ENCODE measurements at places on chromosomes 11 and 22.

DNA sequence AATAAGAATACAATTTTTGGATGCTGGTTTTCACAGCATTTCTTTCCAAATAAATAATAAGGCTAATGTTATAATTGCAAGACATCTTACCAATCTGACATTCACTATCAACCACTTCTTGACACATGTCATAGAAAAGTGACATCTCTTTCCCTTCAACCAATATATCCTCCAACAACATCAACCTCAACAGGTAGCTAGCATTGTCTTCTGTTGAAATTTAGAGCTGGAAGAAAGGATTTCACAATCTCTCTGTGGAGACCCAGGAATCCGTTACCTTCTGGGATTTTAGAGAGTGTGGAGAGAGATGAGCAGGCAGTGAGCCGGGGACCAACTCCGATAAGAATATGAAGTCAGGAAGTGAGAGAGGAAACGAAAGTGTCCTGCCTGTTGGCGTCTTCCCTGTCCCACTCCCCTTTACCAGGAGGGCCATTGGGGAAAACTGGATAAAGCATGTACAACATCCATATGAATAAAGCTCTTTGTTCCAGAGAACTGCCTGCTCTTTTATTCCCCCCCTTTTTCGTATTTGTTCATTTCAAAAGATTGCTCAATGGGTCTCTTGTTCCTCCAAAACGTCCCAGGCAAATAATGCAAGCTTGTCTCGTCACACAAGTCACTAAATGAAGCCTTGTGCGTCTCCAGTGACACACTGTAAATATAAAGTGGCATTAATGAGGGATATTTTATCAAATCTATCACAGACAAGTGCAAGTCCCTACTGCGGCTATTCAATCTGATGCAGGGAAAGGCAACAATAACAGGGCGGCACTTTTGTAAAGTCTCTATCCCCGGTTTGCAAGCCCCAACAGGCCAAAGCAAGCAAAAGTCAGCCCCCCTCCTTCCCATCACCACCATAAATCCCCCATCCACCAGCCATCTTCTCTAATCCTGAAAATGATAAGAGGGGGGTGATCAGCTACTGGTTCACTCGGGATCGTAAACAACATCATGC is 3.4 kb downstream of the CADM1 start:
- DNase-seq: no peak

DNA sequence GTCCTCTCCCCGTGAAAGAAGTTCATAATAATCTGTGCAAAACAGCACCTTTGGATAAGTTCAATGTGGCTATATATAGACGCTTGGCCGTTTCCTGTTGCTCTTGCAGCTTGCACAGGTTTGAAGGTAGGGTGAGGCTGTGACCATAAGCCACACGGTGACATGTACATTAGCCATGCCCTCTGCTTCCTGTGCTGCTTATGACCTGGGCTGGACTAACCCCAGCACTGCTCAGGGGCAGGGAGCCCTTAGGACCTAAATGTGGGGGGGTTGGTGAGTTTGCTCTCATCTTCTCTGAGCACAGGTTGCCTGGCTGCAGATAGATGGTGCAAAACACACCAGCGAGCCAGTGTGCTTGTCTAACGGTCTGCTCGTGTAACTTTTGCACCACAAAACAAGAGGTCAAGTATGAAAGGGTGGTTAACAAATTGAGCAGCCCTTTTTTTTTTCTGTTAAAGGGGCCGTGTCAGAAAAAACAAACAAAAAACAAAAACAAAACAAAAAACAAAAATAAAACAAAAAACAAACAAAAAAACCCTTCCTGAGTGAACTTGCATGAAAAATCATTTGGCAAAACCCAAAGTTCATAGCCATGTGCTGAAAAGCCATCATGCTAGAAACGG is 37.3 kb downstream of the FLI1 start:
- DNase-seq: no peak

- DNase-seq: no peak
Observed at GRCh38 chr11:92867913-92868619, 101.4 kb upstream of the MTNR1B start.

GRCh38 chr22:40955571-40955970 is 4.4 kb downstream of the RBX1 start:
- DNase-seq: no peak

DNA sequence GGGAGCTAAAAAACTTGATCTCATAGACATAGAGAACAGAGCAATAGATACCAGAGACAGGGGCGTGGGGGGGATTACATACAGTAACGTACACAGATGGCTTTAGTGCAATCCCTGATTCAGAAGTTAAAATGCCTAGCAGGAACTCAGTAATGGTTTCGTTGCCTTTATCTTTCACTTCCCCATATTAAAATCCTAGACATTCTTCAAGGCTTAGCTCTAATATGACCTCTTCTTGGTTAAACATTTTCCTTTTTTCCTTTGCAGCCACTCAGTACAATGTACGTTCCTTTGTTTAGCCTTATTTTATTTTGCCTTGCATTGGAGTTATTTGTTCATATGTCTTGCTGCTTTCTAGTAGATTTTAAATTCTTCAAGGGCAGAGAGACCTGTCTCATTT is 104.9 kb downstream of the C11orf87 start:
- no peak for DNase-seq

- DNase-seq: no peak
Observed at GRCh38 chr11:103995896-103996295, 40.5 kb upstream of the DDI1 start.

GRCh38 chr11:78715639-78716311 is 141.1 kb upstream of the NARS2 start:
- no peak for DNase-seq

- no peak for DNase-seq
Observed at GRCh38 chr11:121696177-121696871, 243.6 kb upstream of the SORL1-AS1 start.

DNA sequence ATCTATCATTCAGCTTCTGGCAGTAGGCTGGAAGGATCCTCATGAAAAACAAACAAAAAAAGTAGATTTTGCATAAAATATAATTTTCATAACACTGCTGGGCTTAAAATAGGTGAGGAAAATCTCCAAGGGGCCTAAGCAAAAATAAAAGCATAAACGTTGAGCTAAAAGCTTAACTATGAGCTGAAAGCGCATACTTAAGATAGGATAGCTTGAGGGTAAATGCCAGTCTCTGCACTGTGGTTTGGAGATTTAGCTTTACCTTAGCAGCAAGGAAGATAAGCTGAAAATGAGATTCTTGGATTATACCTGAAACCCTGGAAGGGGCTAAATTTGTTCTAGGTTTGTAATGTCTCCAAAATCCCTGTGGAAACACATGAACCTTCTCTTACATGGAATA is 183.7 kb downstream of the GUCY1A2 start:
- no peak for DNase-seq

- DNase-seq: no peak
Observed at GRCh38 chr11:107860688-107861087, 2.1 kb upstream of the SLC35F2 start.

GRCh38 chr11:94708642-94709041 is 59.5 kb upstream of the AMOTL1 start:
- no peak for DNase-seq

- DNase-seq: no peak
Observed at GRCh38 chr22:49531368-49531791, 296.3 kb downstream of the BRD1 start.

GRCh38 chr11:65181569-65182257 is at the start of gene CAPN1:
Gene CAPN1, plus strand, starts transcription at chr11:65181928. Its CDS starts 774 bp downstream, at chr11:65182702.
- no peak for DNase-seq

DNA sequence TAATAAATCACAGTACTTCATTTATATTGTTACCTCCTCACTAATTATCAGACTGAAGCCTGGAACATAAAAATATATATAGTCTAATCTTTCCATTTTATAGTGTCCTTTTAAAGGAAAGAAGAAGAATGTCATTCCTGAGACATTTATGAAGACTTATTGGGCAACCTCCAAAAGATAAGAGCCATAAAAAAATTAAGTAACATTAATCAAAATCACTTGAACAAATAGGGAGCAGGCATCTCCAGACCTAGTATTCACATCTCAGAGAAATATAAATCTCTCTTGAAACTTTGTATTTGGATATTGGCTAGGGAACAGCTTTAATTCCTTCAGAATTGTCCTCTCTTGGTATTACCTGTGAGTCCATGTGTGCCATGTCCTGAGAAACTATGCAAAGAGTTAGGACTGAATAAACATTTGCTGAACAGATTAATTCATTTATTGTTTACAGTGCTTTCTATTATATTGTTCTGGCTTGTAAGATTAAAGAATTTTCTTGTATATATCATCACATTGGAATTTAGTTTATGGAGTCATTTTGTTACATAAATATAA is 530.5 kb upstream of the LRRC4C start:
- DNase-seq: no peak

DNA sequence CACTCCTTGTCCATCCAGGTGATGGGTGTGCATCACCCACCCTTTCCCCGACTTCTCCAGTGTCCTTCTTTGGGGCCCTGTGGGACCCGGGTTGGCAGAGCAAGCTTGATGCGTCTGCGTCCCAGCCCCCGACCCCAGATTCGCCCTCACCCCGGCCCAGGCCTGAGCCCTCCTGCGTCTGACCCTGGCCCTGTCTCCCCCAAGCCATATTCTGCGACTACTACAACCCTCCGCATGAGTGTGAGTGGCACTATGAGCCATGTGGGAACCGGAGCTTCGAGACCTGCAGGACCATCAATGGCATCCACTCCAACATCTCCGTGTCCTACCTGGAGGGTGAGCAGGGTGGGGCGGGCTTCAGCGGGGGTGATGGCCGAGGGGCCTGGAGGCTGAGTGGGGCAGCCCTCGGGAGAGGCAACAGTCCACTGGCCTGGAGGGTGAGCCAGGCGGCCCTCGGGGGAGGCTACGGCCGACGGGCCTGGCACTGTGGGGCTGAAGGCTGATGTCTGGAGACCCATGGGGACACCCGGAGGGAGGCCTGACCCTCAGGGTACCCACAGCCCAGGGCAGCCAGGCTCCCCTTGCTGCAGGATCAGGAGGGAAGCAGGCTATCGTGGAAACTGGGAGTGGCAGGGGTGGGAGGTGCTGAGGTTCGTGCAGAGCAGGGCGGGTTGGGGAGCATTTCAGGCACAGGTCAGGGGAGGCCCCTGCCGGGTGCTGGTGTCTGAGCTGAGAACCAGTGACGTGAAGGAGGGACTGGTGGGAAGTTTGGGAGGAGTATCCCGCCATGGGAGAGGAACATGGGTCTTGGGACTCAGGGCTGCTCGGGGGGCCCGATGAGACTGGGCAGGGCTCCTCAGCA is 15.3 kb downstream of the MUC2 start:
- DNase-seq: no peak

DNA sequence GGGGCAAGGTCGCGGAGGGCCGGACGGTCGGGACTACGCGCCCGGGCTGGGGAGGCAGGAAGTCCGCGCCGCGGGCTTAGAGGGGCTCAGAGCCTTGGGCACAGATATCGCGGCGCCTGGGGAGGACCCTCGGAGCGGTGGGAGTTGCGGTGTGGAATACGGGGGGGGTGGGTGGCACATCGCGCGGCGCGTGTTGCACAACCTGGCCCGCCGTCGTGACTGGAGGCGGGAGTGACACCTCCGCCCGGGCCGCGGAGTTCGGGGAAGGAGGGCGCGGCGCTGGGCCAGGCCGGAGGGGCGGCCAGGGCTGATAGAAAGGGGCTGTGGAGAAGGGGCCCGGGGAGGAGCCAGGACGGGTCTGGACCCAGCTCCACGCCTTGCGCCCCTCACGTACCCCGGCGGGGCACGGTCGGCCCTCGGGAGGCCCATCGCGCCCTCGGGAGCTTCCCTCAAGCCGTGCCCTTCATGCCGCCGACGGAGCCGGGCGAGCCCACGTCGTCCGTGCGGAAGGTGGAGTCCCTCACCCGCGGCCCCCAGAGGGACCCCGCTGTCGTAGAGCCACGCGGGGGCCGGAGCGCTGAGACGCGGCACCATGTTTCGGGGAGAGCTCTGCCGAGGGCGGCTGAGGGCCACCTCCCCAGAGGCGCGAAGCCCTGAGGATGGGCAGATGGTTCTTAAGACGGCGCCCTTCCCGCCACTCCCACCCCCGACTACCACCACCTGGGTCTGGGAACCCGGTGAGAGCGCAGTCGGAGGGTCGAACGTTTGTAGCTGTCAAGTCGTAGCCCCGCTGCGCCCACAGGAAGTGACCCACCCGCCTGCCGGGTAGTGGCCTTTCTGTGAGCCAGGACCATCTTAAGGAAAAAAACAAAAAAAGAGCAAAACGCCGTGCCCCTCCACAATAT is 729 bp downstream of the IL17RA start:
- no peak for DNase-seq

GRCh38 chr11:98772893-98773292 is 247.9 kb upstream of the CNTN5 start:
- DNase-seq: no peak

DNA sequence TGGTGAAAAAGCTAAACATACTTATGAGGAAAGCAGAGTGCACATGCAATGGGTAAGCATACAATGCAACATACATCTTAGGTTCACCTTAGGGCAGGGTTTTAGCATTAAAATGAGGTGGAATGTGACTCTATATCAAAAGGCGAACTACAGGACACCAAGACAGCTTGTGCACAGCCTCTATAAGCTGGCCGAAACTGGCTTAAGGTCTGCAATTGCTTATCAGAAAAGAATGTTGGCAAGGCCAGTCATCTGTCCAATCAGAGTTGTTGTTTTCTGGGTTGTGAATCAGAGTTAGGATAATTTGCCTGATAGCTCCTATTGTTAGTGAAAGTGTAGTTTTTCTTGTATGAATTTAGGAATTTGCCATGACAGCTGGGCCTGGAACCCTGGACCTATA is 76.5 kb downstream of the LRRC4C start:
- DNase-seq: no peak

- no peak for DNase-seq
Observed at GRCh38 chr11:90218606-90219005, 4.2 kb downstream of the CHORDC1 start.

GRCh38 chr22:23222033-23222792 is 41.9 kb downstream of the BCR start:
- no peak for DNase-seq

- DNase-seq: no peak
Observed at GRCh38 chr22:31398231-31398630, 1.2 kb upstream of the DRG1 start.

DNA sequence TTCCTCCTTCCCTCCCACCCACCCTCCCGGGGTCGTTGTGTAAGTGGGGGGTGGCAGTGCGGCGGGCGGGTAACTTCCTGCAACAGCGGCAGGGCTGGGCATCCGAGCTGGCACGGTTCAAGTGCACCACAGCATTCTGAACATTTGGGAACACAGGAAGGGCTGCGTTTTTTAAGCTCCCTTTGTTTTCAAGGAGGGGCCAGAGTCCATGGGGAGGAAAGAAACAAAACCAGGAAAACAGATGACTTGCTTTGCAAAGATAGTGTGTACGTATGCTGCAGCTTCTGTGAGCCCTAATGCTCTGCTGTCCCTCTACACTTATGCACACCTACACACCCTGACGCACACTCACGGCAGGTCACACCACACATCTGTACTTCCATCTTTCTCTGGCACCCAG is 152.5 kb downstream of the FBXO7 start:
- no peak for DNase-seq

DNA sequence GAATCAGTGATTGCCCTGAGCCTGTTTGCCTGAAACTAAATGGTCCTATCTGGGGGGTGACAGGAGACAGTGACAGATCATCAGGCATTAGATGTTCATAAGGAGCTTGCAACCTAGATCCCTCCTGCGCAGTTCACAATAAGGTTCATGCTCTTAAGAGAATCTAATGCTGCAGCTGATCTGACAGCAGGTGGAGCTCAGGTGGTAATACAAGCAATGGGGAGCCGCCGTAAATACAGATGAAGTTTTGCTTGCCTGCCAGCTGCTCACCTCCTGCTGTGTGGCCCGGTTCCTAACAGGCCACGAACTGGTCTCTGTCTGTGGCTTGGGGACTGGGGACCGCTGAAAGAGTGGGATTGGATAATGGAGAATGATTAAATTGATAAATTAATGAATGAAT is 14.0 kb downstream of the NOX4 start:
- no peak for DNase-seq

Data from right renal cortex interstitium (tissue), 3 donors.